ENCODE measurements at places on chromosomes 6 and 20. TPM values are rescaled to one million over a fixed set of nuclear protein-coding genes. Genes with fewer than 3 reads are reported as not detected.

Gene PBOV1
- not detected for polyA plus RNA-seq

DNA sequence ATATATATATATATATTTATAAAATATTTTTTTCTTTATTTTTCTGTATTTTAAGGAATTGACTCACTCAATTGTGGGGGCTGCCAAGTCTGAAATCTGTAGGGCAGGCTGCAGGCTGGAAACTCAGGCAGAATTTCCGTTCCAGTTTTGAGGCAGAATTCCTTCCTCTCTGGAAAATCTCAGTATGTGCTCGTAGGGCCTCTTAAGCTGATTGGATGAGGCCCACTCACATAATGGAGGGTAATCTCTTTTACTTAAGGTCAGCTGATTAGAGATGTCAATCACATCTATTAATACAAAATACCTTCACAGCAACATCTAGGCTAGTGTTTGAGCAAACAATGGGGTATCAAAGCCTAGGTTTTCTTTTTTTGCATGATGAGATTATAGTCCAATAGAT is 244.7 kb upstream of the RNF24 start:
- no peaks in the 10 kb centered on the region for H3K36me3 ChIP-seq
- peaks cover 32% of the 10 kb centered on the region for H3K27me3 ChIP-seq
- no peak for DNase-seq
- H3K4me1 ChIP-seq = peaks cover 6% of the 10 kb centered on the region
- H3K27ac ChIP-seq = no peak overlapping the region
- no peak overlapping the region for H3K4me3 ChIP-seq

DNA sequence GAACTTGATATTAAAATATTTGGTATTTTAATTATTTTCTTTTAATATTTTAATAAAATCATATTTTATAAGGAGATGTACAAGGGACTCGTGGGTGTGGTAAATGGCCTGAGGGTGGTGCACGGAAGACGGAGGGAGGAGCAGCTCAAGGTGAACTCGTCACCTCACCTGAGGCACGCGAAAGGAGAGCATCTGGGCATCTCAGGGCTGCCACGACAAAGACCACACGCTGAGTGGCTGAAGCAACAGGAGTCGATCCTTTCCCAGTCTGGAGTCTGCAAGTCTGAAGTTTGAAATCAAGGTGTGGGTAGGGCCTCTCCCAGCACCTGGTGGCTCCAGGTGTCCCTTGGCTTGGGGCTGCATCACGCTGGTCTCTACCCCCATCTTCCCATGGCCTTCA is 39.7 kb downstream of the APCDD1L start:
- DNase-seq = no peak
- no peak overlapping the region for H3K27ac ChIP-seq
- H3K4me3 ChIP-seq = no peak overlapping the region
- no peaks in the 10 kb centered on the region for H3K4me1 ChIP-seq

GRCh38 chr6:117495869-117496268 is 13.4 kb downstream of the DCBLD1 start:
- no peak for DNase-seq
- H3K27ac ChIP-seq = no peak overlapping the region
- H3K4me3 ChIP-seq = no peak overlapping the region
- peaks cover 1% of the 10 kb centered on the region for H3K4me1 ChIP-seq
- H3K36me3 ChIP-seq = no peaks in the 10 kb centered on the region
- H3K27me3 ChIP-seq = peaks cover 3% of the 10 kb centered on the region

GRCh38 chr20:50517817-50518154 is 7.6 kb downstream of the PTPN1 start:
- DNase-seq = no peak
- peaks cover 98% of the 10 kb centered on the region for H3K4me1 ChIP-seq
- H3K36me3 ChIP-seq = peaks cover 2% of the 10 kb centered on the region
- peak overlapping the region; percentile 82 for H3K4me3 ChIP-seq

DNA sequence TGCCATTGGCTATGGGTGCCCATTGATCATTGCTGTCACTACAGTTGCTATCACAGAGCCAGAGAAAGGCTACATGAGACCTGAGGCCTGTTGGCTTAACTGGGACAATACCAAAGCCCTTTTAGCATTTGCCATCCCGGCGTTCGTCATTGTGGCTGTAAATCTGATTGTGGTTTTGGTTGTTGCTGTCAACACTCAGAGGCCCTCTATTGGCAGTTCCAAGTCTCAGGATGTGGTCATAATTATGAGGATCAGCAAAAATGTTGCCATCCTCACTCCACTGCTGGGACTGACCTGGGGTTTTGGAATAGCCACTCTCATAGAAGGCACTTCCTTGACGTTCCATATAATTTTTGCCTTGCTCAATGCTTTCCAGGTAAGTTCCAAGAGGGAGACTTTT is 16.4 kb downstream of the ADGRF4 start:
- no peak overlapping the region for H3K27ac ChIP-seq
- no peak for DNase-seq
- H3K27me3 ChIP-seq = peaks cover 7% of the 10 kb centered on the region
- H3K4me3 ChIP-seq = no peak overlapping the region

Gene CD40
- polyA plus RNA-seq = 3.1 TPM

Gene APCDD1L
- polyA plus RNA-seq = not detected

DNA sequence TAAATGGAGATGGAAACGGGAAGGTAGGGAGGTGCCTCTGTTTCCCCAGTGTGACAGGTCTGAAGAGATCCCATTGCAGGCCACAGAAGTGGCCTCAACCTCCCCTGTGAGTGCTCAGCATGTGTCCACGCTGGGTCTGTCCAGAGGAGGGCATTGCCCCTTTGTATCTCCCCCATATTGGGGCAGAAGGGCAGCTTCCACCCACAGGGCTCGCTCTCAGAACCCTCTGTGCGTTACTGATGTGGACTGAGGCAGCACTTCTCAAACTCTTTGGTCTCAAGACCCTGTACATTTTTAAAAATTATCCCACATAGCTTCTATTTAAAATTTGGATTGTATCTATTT is 22.0 kb downstream of the ARFGEF3 start:
- H3K36me3 ChIP-seq = no peaks in the 10 kb centered on the region
- no peak overlapping the region for H3K4me3 ChIP-seq
- H3K27me3 ChIP-seq = peaks cover 17% of the 10 kb centered on the region
- no peaks in the 10 kb centered on the region for H3K4me1 ChIP-seq
- H3K27ac ChIP-seq = no peak overlapping the region
- DNase-seq = no peak

DNA sequence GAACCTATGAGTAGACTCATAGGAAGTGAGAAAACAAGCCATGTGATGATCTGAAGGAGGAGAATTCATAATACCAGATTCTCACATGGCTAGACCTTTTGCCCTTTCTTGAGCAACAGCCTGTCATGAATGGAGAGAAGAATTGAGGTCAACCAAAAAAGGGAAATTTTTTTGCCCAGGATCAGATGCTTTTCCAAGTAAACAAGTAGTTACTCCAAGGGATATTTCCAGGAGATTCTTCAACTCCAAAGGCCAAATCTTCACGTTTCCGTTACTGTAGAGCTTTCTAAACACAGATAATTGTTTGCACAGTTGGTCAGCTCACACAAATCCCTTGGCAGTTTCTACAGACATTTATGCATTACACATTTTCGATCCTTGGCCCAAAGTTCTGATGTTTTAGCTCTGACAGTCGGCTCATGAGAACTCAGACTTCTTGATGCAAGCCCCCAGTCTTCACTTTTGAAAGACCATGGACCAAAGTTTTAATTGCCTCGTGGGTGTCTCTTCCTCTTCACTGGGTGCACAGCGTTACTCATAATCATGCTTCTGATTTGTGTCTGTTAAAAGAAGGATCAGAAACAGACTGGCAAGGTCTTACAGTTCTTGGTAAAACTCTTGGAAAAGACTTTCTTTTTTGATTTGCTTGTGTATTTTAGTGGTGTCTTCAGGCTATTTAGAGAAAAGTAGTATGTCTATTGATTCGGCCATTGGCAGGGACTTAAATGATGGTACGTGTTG is 115.0 kb downstream of the TSHZ2 start:
- no peaks in the 10 kb centered on the region for H3K27me3 ChIP-seq
- DNase-seq = no peak
- H3K4me1 ChIP-seq = no peaks in the 10 kb centered on the region

DNA sequence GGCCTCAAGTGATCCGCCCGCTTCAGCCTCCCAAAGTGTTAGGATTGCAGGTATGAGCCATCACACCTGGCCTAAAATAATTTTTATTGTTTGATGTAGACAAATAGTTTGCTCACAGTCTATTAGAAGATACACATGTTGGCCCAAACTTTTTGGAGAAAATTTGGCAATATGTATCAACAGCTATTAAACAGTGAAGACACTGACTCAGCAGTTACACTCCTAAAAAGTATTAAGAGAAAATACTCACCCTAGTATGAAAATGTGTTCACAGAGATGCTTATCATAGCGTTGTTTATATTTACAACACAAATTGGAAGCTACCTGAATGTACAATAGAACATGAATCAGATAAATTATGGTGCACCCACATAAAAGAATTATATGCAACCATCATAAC is 173.1 kb downstream of the WDR27 start:
- no peak overlapping the region for H3K27ac ChIP-seq
- no peak overlapping the region for H3K4me3 ChIP-seq
- H3K27me3 ChIP-seq = no peaks in the 10 kb centered on the region
- DNase-seq = no peak
- peaks cover 12% of the 10 kb centered on the region for H3K4me1 ChIP-seq

Gene LIN28B
- polyA plus RNA-seq = not detected

GRCh38 chr6:120077489-120077888 is 727.9 kb upstream of the MAN1A1 start:
- no peak for DNase-seq
- H3K36me3 ChIP-seq = no peaks in the 10 kb centered on the region

Gene FILIP1
- polyA plus RNA-seq = 0.11 TPM

DNA sequence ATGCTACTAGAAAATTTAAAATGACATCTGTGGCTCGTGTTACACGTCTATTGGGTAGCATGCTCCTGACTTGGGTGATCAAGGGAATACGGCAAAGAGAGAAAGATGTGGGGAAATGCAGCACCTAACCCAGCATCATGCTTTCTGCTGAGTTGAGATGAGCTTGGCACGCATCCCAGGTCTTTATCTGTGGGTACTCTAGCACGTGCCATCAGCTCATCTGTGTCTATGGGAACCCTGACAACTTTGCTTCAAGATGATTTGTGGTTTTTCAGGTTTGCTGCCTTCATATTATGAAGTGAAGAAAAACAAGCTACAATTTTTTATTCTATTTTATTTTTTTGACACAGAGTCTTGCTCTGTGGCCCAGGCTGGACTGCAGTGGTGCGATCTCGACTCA is 21.0 kb downstream of the RNASET2 start:
- peak overlapping the region; percentile 22 for H3K4me3 ChIP-seq
- no peak for DNase-seq
- peaks cover 19% of the 10 kb centered on the region for H3K36me3 ChIP-seq
- H3K27me3 ChIP-seq = no peaks in the 10 kb centered on the region

- no peak for DNase-seq
- H3K36me3 ChIP-seq = no peaks in the 10 kb centered on the region
- H3K4me1 ChIP-seq = peaks cover 18% of the 10 kb centered on the region
- H3K27ac ChIP-seq = no peak overlapping the region
- H3K27me3 ChIP-seq = peaks cover 2% of the 10 kb centered on the region
These were observed 31.5 kb upstream of the EDN3 start for GRCh38 chr20:59268870-59269269.

DNA sequence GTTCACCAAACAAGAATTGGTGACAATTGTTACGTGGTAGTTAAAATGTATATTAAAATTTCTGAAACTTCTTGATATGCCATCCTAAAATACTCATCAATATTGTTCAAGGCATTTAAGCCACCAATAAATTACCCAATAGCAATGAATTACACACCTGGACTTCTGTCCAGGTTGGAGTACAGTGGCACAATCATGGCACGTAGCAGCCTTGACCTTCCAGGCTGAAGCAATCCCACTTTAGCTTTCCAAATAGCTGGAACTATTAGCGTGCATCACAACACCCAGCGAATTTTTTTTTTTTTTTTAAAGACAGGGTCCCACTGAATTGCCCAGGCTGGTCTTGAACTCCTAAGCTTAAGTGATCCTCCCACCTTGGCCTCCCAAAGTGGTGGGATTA is 17.2 kb downstream of the SRPK1 start:
- peaks cover 14% of the 10 kb centered on the region for H3K4me1 ChIP-seq
- no peak overlapping the region for H3K27ac ChIP-seq
- H3K36me3 ChIP-seq = peaks cover 9% of the 10 kb centered on the region
- H3K27me3 ChIP-seq = no peaks in the 10 kb centered on the region

DNA sequence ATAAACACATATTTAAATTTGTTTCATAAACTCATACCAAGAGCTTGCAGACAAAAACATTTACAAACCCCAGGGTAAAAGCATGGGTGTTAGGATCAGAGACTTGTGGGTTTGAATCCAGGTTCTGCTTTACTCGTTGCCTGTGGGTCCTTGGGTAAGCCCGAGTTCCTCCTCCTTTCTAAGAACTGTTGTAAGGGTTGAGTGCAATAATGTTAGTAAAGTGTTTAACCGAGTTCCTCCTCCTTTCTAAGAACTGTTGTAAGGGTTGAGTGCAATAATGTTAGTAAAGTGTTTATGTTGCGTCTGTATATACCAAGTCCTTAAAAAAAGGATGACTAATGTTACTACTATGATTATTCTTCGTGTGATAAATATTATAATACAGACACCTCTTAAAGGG is 18.7 kb downstream of the CCDC170 start:
- H3K36me3 ChIP-seq = peaks cover 6% of the 10 kb centered on the region
- H3K4me1 ChIP-seq = no peaks in the 10 kb centered on the region
- H3K27me3 ChIP-seq = no peaks in the 10 kb centered on the region

Gene PNISR
- polyA plus RNA-seq = 83.5 TPM

DNA sequence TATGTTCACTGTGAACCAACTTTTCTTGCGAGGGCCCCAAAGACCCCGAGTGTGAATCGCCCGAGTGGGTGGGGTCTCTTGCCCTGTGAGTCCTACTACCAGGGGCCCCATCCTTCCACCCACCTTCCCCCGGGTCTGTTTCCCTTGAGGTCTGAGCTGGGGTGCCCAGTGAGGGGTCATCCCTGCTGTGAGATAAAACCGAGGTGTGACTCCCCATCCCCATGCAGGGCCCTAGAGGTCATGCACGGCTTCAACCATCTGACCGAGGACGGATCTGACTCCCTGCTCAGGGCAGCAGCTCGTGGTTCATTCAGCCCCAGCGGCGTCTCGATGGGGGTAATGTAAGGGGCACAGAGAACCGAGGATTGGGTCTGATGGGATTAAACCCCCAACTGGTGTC is 103.1 kb upstream of the SULF2 start:
- H3K4me3 ChIP-seq = no peak overlapping the region
- H3K36me3 ChIP-seq = no peaks in the 10 kb centered on the region
- no peak overlapping the region for H3K27ac ChIP-seq
- no peak for DNase-seq

- no peak for DNase-seq
- H3K27ac ChIP-seq = peak overlapping the region; percentile 95
- H3K4me3 ChIP-seq = peak overlapping the region; percentile 70
- peaks cover 29% of the 10 kb centered on the region for H3K4me1 ChIP-seq
These were observed 97.8 kb downstream of the RAMACL start for GRCh38 chr6:166488701-166489100.

- H3K27me3 ChIP-seq = peaks cover 11% of the 10 kb centered on the region
- H3K36me3 ChIP-seq = no peaks in the 10 kb centered on the region
- no peak overlapping the region for H3K4me3 ChIP-seq
- no peak for DNase-seq
- H3K27ac ChIP-seq = no peak overlapping the region
These were observed 9.8 kb upstream of the PLEKHG1 start for GRCh38 chr6:150589852-150590251.

Gene HLA-DQB2
- polyA plus RNA-seq = not detected

GRCh38 chr20:49563015-49563980 is 4.6 kb downstream of the PTGIS start:
- peaks cover 55% of the 10 kb centered on the region for H3K27me3 ChIP-seq
- no peak for DNase-seq
- no peak overlapping the region for H3K27ac ChIP-seq
- H3K4me1 ChIP-seq = peaks cover under 1% of the 10 kb centered on the region
- no peak overlapping the region for H3K4me3 ChIP-seq
